ENCODE measurements at places on chromosomes 4 and X.

- no peak for DNase-seq
Observed at GRCh38 chrX:68762766-68763165, 66.1 kb upstream of the EFNB1 start.

DNA sequence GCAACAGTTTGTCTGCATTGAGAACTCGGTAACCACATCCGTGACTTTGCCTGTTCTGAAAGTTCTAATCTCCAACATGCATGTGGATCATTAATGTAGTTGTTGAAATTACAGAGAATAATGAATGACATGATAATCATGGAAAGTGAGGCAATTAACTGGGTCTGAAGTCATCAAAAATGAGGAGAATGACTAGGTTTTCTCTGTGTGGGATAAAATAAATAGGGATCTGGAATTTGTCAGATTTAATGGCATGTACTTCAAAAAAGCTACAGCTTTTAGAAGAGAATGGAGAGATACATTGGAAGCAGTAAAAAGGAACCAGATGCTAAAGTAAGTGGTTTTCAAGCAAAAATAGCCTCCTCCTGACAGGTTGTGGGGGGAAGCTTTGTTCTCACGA lies 59.3 kb downstream of the AFM start:
- no peak for DNase-seq

- DNase-seq, result no peak
Observed at GRCh38 chr4:114464726-114465272, 133.8 kb upstream of the UGT8 start.

DNA sequence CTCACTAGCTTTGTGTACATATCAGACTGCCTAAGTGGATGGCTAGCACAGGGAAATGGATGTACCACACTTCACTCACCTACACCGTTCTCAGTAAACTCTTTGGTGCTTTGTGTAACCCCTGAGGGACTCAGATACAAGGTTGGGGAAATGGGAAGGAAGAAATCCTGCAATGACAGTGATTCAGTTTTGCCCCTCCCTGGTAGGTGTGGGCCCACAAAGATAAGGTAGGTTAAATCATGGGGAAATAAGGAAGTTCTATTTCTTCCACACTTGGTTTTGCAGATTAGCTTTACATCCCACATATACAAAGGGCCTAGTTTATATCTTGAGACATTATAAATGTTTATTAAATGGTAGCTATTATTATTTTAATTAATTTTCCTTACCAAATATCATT lies 197.6 kb upstream of the SPANXN4 start:
- DNase-seq, result no peak

- no peak for DNase-seq
Observed at GRCh38 chr4:116925900-116926457, 159.4 kb downstream of the TRAM1L1 start.

DNA sequence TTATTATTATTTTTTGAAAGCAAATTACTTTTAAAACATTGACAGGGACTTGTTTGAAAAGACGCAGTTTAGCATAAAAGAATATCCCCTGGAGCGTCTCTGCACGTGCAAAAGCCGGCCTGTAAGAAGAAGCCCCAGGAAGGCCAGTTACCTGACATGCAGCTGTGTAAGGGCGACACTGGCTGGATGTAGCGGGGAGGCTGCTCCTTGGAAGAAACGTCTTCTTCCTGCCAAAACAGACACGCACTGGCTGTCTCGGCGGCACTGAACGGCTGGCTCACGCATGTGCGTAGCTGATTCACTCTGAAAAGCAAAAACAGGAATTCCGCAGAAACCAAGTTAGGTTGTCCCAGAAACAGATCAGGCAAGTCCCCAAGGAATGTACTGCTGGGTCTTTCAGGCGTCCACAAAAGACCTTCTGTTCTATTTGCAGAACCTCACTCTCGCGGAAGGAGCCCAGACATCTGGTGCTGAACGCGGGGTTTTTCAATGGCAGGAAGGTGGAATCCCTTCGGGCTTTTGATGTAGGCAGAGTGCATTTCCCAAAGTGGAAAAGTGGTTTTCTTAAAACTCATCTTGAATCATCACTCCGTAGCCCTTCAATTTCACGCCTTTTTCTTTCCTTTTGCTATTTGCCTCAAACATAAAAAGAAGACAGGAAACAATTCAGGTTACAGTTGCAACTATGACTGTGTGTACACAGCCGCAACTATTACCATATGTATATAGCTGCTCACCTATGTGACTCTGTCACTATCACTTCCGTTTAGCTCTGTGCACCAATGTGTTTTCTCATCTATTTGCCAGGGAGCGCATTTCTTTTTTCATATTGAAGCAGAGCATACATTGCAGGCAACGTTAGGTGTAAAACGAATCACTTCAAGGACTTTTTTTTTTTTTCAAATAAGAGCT lies 38.1 kb upstream of the ARSH start:
- no peak for DNase-seq

DNA sequence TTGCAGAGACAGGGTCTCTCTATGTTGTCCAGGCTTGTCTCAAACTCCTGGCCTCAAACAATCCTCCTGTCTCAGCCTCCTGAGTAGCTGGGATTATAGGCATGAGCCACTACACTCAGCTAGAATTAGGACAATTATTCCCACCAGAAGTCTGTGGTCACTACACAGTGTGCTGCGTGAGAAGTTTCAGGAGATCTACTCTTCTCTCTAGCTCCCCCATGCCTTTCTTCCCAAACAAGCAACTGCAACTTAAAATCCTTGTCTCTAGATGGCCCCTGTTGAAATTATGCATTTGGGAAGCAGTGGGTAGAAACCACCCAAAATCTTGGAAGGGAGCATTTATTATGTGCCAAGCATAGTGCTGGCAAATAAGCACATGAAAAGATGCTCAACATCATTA lies 21.1 kb upstream of the MAP7D3 start:
- no peak for DNase-seq

DNA sequence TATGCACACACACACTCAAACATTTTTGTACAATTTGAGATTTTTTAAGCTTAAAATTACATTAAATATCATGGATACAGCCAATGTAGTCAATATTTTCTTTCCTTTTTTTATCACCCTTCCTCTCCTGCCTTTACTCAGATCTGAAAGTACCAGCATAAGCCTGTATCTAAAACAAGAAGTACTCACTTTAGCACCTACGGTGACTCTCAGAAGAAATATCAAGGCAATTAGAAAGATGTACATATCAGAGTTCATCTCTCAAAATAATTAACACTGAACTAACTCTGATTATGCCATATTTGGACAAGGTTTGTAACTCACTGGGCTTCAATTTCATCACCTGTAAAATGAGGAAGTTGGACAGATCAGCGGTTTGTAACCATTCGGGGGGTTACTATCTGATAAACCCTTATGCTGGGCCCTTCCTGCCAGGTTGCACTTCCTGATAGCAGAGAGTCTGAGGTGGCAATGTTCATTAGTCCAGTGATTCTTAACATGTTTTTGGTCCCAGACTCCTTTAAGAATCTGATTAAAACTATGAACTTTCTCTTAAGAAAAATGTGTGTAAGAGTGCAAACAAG lies 5.7 kb upstream of the GPR174 start:
- DNase-seq, result peak; percentile 52

DNA sequence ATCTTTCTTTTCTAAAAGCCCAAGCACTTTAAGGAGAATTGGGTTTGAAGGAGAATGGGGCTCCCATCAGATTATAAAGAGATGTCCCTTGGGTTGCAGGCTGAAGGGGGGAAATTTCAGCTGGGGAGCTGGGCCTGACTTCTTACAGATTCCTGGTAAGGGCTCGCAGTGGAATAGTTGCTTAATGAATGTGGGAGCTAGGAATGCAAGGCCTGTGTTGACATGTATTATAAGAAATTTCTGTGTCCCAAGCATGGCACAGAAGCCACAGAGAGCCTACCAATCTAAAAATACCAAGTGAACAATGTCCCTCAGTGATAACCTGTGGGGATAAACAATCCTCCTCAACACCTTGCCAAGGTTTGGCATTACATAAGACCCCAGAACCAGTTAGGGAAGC lies 39.3 kb upstream of the WNK3 start:
- no peak for DNase-seq

GRCh38 chrX:17605676-17606075 lies 131.6 kb upstream of the SCML1 start:
- no peak for DNase-seq

GRCh38 chrX:27679281-27679680 lies 89.1 kb downstream of the DCAF8L2 start:
- DNase-seq, result no peak

GRCh38 chrX:2188330-2188792 lies 312.4 kb downstream of the DHRSX start:
- no peak for DNase-seq

DNA sequence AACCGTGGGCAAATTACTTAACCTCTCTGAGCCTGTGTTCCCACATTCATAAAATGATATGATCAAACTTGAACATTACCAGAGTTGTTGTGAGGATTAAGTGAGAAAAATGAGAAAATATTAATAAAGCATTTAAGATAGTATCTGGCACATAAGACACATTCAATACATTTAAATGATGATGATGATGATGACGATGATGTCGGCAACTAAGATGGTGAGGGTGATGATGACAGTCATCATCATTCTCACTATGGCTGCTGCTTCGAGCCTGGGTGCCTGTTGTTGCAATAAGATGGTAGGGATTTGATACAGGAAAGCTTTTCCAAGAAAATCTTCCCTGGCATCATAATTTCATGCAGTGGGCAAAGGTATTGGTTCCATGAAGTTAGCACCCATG lies 11.1 kb downstream of the TMEM164 start:
- no peak for DNase-seq

- DNase-seq, result no peak
Observed at GRCh38 chrX:45134315-45134731, 66.4 kb downstream of the DIPK2B start.

DNA sequence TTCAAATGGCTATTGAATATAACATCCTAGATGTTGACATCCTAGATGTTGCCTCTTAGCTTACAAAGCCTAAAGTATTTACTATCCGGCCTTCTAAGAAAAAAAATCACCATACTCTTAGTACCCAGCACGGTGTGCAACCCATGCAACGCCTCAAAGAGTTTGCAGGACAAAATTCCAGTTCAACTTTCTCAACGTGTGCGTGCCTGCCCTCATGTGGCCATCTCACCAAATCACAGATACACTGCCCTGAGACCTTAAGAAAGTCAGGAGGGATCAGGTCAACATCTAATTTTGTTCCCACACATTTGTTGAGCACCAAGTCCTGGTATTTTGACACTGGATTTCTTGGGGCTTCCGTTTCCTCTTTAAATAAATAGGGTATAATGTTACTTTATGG lies 68.3 kb downstream of the CRMP1 start:
- peak; percentile 12 for DNase-seq

- DNase-seq, result no peak
Observed at GRCh38 chrX:103806862-103807474, 25.1 kb downstream of the RAB9B start.

GRCh38 chr4:182538031-182538430 lies 294.8 kb downstream of the TENM3 start:
- DNase-seq, result no peak

DNA sequence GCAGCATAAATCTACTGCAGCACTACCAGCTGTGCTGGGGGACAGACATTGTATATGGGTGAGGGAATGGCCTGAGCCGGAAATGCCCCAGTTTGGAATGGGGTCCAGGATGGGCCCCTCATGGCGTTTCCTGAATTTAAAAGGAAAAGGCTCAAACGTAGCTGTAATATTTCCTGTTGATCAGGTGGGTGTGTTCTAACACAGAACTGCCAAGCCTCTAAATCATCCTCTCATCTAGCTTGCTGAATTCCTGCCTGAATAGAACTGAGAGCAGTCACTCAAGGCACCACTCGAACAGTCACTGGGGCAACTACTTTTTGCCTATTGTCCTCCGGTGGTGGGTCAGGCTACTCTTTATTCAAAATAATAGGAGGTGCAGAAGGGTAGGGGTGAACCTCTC lies 28.7 kb downstream of the ADH6 start:
- DNase-seq, result no peak

DNA sequence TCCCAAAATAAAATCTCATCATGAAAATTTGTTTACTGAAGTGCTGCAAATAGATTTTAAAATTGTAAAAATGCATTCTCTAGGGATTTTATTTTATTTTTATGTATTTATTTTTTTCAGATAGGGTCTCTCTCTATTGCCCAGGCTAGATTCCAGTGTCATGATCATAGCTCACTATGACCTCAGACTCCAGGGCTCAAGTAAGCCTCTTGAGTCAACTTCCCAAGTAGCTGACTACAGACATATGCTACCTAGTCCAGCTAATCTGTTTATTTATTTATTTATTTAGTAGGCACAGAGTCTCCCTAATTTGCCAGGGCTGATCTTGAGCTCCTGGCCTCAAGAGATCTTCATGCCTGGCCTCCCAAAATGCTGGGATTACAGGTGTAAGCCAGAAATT lies 317.7 kb upstream of the ANXA10 start:
- DNase-seq, result no peak

- no peak for DNase-seq
Observed at GRCh38 chr4:175109933-175110332, 191.8 kb downstream of the ADAM29 start.

- DNase-seq, result no peak
Observed at GRCh38 chr4:65482410-65482809, 187.9 kb downstream of the EPHA5 start.

- no peak for DNase-seq
Observed at GRCh38 chrX:108271397-108271787, 166.8 kb downstream of the COL4A6 start.
